ENCODE measurements at places on chromosomes 11 and 22.

- no peak for DNase-seq
Observed at GRCh38 chr22:27223317-27224177, 566.2 kb downstream of the MIAT start.

- DNase-seq = no peak
Observed at GRCh38 chr11:132472411-132473172, 1059.7 kb downstream of the OPCML start.

DNA sequence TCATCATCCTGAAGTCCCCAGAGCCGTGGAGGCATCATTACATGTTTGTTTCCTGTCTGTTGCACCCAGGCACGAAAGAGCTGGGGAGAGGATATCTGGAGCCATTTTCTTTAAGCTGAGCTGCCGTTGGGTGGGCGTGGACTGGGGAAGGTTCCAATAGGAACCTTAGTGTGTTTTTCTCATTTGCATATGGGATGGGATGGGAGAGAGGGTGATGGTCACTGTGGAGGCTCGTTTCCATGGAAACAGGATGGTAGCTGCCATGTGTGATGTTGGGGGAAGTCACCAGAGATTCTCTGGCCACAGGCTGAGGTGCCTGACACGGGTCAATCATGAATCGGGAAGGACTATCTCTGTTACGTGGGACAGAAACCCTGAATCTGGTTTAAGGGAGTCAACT lies 39.7 kb downstream of the CACNA1I start:
- no peak for DNase-seq

GRCh38 chr22:41491374-41492100 lies 22.6 kb downstream of the ACO2 start:
- no peak for DNase-seq

GRCh38 chr11:512761-513595 lies 5.9 kb upstream of the RNH1 start:
- no peak for DNase-seq

DNA sequence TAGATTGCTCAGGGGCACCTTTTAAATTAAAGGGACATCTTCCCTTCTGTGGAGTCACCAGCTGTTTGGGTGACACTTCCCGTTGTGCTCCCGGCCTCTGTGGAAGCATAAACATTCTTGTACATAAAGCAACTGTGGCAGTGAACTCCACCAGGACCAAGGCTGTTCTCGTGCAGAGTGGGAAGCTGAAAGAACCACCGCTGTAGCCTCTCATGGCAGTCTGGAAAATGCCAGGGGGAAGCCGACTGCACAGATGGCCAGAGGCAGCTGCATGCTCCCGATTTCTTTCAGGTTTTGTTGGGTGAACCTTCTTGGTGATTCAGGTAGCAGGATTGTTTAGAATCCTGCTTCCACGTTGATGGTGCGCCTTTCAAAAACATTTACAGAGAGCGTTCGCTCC lies 10.3 kb downstream of the UBASH3B start:
- no peak for DNase-seq

- DNase-seq = peak; percentile 54
Observed at GRCh38 chr11:94922321-94923003, 50.9 kb downstream of the CWC15 start.

- DNase-seq = no peak
Observed at GRCh38 chr11:5394091-5394490, 10.5 kb downstream of the OR51M1 start.

DNA sequence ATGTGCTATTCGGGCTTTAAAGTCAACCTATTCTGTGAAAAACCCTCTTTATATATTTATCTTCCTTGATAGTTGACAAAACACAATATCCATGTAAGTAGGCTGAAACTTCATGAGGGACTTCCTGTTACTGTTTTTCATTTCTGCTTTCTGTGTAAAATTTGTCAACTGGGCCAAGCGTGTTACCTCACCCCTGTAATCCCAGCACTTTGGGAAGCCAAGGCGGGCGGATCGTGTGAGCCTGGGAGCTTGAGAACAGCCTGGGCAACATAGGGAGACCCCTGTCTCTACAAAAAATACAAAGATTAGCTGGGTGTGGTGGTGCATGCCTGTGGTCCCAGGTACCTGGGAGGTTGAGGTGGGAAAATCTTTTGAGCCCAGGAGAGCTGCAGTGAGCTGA lies 66.5 kb upstream of the SLC25A18 start:
- peak; percentile 75 for DNase-seq

GRCh38 chr22:39722501-39722900 lies 151.9 kb downstream of the CACNA1I start:
- DNase-seq = no peak

DNA sequence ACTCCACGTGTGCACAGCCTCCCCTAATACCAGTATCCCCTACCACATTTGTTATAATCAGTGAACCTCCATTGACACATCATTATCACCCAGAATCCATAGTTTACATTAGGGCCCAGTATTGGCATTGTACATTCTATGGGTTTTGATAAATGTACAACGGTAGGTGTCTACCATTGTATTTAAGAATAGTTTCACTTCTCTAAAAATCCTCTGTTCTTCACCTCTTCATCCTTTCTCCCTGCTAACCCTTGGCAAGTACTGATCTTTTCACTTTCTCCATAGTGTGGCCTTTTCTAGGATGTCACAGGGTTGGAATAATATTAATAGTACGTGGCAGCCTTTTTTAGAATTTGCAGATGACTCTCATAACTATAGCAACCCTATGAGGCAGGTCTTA lies 353.8 kb downstream of the DDX10 start:
- no peak for DNase-seq

Measured in CD14-positive monocyte (primary cell).